ENCODE measurements at places on chromosomes 1 and 21.
A peak's percentile ranks its signal among the peaks of the same experiment; 100 is the strongest.

DNA sequence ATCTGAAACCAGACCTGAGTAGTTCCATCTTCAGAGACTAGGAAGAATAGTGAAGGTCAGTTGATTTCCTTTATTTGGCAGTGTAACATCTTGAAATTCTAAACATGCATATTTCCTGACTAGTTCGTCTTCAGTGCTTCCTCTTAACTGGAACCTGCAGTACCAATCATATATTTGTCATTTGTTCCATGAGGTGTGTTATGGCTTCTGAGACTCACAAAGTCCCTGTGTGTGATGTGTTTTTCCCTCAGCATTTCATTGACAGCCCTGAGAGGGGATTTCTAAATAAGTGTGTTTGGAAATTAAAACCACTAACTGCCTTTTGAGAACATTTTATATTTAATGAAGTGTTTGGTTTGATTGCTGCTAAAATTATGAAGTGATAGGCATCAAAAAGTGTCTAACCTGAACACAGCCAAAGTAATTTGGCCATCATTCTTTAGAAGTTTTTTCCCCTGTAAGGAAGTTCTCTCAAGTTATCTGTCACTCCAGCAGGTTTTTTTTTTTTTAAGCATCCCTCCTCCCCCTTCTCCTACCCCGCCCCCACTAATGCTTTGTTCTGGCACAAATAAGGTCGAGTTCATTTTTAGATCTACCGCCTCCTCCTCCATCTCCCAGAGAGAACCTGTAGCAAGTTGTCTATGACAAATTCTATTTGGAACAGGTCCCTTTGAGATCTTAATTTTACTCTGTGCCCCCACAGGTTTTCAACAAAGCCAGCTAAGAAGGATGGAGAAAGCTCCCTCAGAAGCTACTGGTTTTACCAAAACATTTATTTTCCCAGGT lies 61.4 kb downstream of the TMEM200B start:
- no peak for DNase-seq

- no peak for DNase-seq
Measured at GRCh38 chr1:12231276-12231595, 1.4 kb downstream of the VPS13D start.

- no peak for DNase-seq
Measured at GRCh38 chr1:44999232-44999631, 11.9 kb downstream of the HECTD3 start.

DNA sequence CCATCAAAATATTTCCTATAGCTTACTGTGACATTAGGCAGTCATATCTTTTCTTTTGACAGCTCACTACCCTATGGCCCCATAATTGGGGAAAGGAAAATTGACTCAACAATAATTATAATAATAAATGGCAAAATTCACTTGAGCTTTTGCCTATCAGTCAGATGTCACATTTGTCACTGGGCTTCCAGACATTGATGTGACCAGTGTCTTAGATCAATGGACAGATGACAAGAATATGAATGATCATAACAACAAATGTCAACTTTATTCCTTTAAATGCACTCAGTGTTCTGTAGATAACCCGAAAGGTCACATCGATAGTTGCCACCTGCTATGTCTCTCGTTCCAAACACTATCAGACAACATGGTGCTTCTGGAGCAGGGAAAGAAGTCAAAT lies 266.7 kb downstream of the GPATCH2 start:
- no peak for DNase-seq

GRCh38 chr1:13714851-13715250 lies 14.9 kb downstream of the PRDM2 start:
- no peak for DNase-seq

DNA sequence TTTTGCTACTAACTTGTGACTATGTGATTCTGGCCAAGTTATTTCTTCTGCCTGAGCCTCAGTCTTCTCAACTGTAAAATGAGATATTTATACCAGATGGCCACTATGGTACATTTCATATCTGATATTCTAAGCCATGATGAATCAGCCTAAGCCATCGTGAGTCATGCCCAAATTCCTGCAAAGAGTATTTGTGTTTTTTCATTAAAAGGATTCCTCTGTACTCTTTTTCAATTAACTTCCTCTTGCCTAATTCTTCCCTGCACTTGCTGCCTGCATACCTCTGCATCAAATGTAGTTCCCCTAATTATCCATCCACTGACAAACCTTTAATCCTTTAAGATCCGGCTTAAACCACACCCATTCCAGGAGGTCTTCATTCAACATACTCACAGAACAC lies 575.1 kb upstream of the BEND5 start:
- no peak for DNase-seq

DNA sequence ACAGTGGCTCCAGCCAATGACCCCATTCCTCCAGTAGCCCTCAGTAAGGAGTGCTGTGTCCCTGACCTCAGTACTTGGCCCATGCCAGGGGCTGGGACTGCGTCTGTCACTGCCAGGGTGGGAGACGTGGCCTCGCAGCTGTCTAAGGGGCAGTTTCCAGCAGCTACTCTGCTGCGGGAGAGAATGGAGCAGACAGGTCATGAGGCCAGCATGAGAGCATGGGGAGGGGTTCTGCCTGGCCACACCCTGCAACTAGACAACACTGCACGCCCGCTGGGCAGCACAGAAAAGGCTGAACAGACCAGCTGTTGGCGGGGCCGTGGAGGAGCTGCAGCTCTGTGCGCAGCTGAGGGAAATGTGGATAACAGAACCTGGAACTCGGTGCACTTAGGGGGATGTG lies 91.6 kb upstream of the COL6A1 start:
- DNase-seq = no peak

GRCh38 chr1:54922921-54923421 lies 36.0 kb upstream of the DHCR24 start:
- no peak for DNase-seq

GRCh38 chr1:201739080-201739479 lies 89.9 kb upstream of the IPO9 start:
- DNase-seq = no peak

DNA sequence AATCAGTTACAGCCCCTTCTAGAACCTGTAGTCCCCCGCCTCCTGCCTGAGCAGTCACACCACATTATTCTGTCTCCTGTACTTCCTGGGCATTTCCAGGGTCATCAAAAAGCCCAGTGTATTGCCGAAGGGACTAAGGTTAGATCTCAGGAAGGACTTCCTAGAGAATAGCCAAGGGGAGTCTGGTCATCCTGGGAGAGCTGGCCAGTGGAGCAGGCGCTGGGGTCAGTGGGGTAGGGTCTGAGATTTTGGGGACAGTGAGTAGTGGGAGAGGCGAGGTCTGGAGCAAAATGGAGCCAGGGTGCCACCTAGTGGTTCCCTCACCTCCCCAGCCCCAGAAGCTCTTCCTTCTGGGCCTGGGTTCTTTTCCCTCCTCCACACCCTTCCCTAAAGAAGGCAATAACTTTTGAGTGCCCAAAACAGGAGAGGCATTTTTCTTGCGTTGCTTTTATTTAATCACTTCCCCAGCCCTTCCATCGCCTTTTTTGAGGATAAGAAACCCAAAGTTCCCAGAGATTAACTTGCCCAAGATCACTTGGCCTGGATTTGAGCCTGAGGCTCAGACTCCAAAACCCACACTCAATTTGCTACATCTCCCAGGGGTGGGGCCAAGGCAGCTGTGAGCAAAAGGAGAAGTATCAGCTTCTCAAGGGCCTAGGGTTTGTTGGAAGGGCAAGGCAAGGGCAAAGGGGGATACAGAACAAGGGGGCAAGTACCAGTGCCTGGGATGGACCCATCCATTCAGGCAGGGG lies 7.3 kb upstream of the PMVK start:
- peak; percentile 52 for DNase-seq

DNA sequence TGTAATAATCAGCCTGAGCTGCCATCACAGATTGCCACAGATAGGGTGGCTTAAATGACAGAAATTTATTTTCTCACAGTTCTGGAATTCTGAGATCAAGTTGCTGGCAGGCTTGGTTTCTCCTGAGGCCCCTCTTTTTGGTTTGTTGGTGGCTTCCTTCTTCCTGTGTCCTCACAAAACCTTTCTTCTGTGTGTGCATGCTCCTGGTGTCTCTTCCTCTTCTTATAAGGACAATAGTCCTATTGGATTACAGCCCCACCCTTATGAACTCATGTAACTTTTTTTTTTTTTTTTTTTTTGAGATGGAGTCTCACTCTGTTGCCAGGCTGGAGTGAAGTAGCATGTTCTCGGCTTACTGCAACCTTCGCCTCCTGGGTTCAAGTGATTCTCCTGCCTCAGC lies 41.0 kb upstream of the F3 start:
- no peak for DNase-seq

DNA sequence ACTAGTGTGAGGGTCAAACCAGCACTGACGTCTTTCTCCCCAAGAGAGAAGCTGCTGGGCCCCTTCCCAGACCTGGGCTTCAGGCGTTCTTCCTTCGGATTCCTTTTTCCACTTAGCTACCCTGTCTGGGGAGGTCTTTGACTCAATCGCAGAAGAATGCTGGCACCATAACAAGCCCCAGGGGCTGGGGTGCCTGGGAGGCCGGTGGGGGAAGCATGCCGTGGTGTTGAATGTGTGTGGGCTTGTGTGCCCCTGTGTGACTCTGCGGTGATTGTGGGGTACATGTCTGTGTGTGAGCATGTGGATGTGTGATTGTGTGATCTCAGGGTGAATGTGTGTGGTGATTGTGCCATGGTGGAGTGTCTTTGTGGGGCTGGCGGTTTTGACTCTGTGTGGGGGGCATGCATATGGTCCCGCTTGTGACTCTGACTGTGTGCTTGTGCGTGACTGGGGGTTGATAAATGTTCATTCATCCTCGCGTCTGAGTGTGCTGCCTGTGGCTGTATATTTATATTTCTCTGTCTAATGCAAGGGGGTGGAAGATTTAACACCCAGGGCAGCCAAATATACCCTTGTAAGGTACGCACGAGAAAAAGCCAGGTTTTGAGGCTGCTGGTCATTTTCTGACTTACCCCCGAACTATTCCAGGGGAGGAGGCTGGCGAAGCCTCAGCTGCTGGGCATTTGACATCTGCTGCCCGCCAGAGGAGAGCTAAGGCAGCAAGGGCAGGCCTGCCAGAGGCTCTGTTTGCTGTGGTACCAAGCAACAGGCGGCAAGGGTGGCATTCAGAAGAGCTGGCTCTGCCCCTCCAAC lies 1.1 kb upstream of the SYNC start:
- no peak for DNase-seq

- DNase-seq = no peak
Measured at GRCh38 chr1:39531526-39531925, 40.1 kb downstream of the BMP8A start.

All from bone marrow (tissue), 2 donors.